ENCODE measurements at places on chromosomes 12 and 14.

DNA sequence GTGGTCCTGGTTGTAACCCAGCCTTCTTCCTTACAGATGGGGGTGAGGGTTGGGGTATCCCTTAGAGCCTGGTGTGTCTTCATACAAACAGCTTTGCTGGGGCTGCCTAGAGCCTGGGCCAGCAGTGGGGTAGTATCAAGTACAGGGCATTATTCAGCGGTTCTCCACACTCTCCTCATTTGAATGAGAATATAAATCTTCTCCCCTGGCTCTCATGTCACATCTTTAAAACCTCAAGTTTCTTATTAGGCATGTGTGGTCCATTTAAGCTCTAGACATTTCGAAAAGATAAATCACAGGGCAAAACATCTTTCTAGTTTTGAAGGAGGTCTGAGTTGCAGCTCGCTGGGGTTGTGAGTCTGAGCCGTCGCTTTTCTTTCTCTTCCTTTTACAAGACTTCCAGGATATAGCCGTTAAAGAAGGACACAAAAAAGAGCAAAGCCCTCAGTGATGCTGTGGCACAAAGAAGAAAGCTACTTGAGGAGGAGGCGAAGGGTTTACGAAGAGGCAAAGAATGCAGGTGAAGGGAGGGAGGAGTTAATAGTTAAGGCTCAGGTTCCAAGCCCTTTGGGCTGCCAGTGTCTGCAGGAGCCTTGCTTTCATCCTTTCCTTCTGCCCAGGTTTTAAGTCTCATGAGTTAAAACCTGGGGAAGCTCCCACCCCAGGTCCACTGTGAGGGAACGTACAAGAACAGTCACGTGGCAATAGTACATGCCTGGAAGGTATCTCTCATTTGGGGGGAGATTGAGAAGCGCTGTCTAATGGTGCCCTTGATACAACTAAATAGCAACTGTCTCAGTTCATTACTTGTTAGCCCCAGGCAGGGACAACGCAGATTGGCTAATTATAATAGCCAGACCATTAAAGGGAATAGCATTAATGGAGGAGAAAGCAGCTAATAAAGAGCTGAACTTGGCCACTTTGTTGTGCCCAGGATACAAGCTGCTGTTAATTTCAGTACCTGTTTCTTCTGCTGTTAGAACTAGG lies 94.2 kb downstream of the ETV6 start:
- no peak for DNase-seq

DNA sequence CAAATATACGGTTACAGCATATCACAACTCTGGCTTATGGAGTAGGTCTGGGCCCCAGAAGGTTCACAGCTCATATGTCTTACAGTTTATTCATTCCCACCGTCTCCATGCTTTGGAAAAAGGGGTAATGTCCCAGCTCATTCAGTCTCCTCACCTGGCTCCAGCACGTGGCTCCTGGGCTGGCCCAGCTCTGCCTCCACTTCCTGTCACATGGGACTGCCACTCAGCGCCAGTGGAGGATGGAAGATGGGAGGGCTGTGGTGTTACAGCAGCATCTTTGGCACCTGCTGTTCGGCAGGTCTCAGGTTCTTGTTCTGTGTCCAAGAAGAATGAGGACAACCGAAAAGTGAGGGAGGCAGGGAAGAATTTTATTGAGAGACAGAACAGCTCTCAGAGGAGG lies 216.3 kb upstream of the ATXN7L3B start:
- no peak for DNase-seq

- no peak for DNase-seq
Measured at GRCh38 chr12:122486805-122487426, 13.8 kb downstream of the ZCCHC8 start.

DNA sequence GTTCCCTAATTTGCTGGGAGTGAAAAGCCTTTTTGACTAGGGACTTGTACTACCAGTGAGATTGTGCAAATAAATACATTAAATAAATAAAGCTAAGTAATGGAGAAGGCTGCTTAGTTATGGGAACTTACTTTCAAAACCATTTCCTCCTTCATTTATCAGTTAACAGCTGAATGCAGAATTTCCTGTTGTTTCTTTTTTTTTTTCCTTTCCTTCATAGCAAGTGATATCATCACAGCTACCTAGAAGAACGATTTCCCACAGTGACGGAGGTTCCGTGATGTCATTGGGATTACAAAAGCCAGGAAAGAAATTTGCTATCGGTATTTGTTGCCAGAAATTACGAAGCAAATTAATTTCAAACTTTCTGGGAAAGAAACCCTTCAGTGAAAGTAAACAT lies 42.1 kb upstream of the SOCS2 start:
- DNase-seq, result no peak

DNA sequence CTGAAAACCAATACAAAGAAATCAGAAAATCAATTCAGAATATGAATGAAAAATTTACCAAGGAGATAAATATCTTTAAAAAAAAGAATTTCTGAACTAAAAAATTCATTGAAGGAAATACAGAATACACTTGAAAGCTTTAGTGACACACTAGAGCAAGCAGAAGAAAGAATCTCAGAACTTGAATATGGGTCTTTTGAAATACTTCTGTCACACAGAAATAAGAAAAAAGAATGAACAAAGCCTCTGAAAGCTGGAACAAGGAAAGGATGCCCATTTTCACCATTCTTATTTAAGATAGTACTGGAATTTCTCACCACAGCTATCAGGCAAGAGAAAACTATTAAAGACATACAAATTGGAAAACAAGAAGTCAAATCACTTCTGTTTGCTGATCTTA lies 103.1 kb upstream of the NEDD1 start:
- DNase-seq, result no peak

GRCh38 chr14:37731094-37731493 lies 135.7 kb downstream of the TTC6 start:
- DNase-seq, result no peak

DNA sequence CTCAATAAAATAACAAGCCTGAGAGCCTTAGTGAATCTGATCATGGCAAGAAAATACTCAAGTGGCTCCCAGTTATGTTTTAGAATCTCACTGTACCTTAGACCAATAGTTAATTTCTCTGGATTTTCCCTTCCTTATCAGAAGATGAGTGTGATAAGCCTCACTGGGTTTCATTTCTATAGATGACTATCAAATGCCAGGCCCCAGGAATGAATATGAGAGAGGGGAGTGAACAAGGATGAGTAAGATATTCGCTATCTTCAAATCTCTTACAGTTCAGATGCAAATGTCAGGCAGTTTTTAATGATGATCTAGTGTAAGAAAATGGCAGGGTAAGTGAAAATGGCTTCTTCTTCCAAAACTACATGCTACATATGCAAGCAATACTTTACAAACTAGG lies 26.1 kb upstream of the OR10P1 start:
- no peak for DNase-seq

- DNase-seq, result no peak
Measured at GRCh38 chr12:1841586-1842182, 21.3 kb downstream of the LRTM2 start.

- no peak for DNase-seq
Measured at GRCh38 chr12:111757361-111758119, 9.2 kb upstream of the ALDH2 start.

- no peak for DNase-seq
Measured at GRCh38 chr14:95902273-95902826, 25.7 kb downstream of the TUNAR start.

Data from CD4-positive, alpha-beta T cell treated with Interleukin-4 for 4 hours (primary cell).